Choroid plexus epithelial cell (primary cell): ENCODE measurements at places on chromosomes 12 and 14.

- DNase-seq = peak; percentile 70
Observed at GRCh38 chr14:49173765-49174373, 412.3 kb downstream of the RPS29 start.

GRCh38 chr12:51323966-51324895, at the start of gene BIN2:
Gene BIN2, minus strand, starts transcription at chr12:51324174. Its CDS starts 72 bp downstream, at chr12:51324102.
- DNase-seq = no peak

- DNase-seq = peak; percentile 9
Observed at GRCh38 chr12:53820514-53821306, 68.9 kb upstream of the CISTR start.

DNA sequence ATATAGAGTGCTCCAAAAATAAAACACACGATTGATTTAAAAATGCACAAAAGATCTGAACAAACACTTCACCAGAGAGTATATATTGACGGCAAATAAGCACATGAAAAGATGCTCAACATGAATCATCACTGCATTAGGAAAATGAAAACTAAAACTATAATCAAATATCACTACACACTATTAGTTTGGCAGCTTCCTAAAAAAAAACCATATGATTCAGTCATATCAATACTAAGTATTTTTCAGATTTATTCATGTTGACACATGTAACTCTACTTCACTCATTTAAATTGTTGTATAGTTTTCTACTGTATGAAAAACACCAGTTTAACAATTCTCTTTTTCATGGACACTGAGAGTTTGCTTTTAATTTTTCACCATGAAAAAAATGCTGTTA, 41.6 kb downstream of the EXOC5 start:
- no peak for DNase-seq

GRCh38 chr12:56935752-56936151, 1.5 kb upstream of the SDR9C7 start:
- no peak for DNase-seq

DNA sequence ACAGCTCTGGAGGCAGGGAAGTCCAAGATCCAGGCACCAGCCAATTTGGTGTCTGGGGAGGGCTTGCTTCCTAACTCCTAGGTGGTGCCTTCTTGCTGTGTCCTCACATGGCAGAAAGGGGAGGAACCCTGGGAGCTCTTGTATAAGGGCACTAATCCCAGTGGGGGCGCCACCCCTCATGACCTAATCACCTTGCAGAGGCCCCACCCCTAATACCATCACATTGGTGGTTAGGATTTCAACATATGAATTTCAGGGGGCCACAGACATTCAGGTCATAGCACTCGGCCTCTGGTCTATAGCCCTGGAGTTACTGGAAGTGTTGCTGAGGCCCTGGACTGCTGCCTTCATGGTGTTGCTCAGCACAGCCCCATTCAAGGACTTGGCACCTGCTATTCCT, 14.6 kb downstream of the PSMD9 start:
- DNase-seq = no peak

DNA sequence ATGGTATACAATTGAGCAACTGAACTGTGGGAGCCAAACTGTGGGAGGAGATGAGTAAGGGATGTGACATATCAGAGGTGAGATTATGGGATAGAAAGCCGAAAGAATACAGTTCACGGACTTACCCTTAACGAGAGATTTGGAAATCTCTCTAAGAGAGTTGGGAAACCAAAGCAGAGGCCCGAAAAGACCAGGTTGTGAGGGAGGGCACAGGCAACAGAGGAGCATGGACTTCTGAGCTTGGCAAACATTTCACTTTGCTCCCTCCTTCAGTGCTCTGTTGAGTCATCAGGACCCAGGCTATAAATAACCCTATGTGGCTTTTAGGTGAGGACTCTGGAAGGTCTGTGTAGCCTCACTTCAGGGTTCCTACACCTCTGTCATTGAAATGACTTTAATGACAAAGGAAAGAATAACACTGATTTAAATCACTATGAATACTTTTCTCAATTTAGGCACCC, 120.6 kb downstream of the TGFB3 start:
- peak; percentile 81 for DNase-seq

DNA sequence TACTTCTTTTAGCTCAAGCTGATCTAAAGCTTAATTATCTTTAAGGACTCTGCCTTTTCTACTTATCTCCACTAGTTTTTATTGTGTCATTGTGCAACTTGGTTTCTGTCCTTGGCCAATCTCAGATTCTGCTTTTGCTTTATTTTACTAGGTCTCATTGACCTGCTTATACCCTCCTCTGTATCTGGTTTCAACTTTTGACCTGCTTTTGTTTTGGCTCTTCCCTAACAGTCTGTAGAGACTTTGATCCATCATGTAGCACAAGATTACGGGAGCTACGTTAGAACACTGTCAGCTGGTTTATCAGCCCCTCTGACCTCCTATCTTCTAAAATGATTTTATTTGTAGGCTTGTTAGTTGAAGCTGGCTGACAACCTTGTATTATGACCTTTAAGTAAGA, 43.6 kb downstream of the ZCRB1 start:
- no peak for DNase-seq

DNA sequence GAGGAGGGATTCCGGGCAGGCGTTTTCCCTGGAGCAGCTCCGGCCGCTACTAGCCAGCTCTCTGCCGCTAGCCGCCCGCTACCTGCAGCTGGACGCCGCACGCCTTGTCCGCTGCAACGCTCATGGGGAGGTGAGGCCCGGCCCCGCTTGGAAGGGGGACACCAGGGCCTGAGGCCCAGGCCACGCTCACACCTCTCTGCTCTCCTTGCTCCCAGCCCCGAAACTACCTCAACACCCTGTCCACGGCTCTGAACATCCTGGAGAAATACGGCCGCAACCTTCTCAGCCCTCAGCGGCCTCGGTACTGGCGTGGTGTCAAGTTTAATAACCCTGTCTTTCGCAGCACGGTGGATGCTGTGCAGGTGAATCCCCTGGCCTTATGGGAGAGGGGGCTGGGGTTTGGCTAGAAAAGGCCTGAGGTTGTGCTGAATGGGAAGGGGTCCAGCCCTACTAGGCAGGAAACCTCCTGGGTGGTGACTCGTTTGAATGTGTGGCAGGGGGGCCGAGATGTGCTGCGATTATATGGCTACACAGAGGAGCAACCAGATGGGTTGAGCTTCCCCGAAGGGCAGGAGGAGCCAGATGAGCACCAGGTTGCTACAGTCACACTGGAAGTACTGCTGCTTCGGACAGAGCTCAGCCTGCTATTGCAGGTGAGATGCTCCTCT, 597 bp downstream of the RNF31 start:
- DNase-seq = peak; percentile 13
